IMR-90 (cell line): ENCODE measurements at places on chromosomes 16 and 17.
A peak's percentile ranks its signal among the peaks of the same experiment; 100 is the strongest.

- peak; percentile 12 for DNase-seq
Measured at GRCh38 chr16:67284699-67285646, 5.6 kb downstream of the PLEKHG4 start.

DNA sequence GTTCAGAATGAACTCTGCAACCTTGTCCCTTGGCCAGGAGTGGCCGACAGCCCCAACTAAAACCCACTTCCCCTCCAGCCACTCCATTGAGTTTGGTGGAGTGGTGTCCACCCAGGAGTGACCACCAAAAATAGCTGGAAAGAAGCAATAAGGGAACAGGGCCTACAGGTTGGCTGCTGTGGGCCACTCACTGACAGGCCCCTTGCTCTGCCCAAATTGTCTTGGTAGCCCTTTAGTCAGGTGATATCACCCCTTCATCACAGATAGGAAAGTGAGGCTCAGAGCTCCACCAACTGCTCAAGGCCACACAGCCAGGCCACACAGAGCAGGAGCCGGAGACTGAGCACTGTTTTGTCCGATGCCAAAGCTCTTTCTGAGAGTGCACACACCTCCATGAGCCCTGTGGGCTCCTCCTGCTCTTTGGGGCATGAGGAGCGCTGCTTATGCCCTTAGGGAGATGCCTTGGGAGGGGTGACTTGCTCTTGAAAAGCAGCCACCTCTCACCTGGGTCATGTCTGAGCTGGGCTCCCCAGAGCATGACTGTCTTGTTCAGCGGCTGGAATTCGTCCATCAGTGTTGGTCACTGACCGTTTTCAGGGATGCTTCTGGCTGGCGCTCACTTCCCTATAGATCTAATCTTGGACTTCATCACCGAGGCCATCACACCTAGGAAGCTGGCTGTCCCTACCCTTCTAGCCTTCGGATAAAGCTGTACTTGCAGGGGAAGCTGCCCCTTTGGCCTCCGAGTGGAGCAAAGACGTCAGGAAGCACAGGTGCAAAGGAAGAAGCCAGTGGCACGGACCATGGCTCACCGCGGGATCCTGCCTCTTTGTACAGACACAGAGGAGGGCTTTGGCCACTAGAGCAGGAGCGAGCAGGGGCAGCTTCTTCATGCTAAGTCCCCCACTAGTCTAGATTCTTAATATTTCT is 186.0 kb upstream of the ZNF469 start:
- no peak for DNase-seq

GRCh38 chr16:78877114-78877655 is 723.4 kb downstream of the MAF start:
- no peak for DNase-seq

DNA sequence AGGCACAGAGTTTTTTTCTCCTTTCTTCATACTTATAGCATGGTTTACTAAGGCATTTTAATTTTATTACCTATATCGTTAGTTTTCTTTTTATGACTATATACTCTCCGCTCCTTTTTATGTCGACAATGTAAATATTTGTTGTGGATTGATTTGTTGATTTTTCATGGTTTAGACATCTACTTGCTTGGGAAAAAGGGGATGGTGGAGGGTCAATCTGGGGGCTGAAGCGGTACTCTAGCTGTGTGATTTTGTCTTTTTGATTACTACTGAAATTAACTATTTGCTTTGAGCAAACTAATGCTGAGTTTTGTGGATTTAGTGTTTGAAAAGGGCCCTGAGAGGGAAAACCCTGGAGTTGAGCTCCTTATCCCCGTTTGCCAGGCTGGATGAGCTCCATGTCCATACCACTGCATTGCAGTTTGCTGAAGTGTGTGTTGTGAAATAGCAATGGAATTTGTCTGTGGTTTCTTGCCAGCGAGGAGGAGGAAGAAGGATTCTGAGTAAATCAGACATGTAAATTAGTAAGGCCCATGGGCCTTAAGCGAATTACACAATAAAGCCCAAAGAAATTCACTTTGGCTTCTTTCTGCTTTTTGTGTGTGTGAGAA is 72.0 kb downstream of the FTO start:
- DNase-seq = peak; percentile 91

DNA sequence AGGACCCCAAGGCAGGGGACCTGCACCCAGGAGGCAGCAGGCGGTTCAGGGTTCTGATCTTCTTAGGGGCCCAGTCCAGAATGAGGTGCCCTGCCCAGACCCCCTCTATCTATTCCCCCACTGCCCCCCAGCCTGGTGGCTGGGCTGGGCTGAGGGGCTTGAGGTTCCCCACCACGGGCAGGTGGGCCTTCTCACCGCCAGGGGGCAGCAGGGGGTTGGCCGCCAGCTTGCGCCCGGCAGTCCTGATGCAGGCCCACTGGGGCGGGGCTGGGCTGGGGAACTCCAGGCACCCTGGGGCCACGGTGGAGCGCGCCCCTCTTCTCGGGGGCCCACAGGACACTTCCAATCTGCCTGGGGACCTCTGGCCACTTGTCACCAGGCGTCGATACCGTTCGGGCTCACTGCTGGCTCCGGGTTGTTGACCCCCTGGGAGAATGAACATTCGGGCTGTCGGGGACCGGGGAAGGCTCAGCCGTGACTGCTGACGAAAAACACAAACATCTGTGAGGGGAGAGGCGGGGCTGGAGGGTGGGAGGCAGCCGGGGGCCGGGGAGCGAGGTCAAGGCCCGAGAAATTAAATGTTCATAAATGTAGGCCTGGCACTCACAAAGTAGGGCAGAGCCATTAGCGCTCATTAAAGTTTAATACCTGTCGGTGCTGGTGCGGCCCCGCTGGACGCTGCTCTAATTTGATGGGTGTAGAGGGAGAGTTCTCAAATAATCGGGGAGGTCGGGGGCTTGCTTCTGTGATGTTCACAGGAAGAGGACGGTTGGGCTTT is 219.3 kb upstream of the GSE1 start:
- DNase-seq = peak; percentile 40

GRCh38 chr17:48526608-48527546 is 3.9 kb downstream of the HOXB1 start:
- DNase-seq = no peak

DNA sequence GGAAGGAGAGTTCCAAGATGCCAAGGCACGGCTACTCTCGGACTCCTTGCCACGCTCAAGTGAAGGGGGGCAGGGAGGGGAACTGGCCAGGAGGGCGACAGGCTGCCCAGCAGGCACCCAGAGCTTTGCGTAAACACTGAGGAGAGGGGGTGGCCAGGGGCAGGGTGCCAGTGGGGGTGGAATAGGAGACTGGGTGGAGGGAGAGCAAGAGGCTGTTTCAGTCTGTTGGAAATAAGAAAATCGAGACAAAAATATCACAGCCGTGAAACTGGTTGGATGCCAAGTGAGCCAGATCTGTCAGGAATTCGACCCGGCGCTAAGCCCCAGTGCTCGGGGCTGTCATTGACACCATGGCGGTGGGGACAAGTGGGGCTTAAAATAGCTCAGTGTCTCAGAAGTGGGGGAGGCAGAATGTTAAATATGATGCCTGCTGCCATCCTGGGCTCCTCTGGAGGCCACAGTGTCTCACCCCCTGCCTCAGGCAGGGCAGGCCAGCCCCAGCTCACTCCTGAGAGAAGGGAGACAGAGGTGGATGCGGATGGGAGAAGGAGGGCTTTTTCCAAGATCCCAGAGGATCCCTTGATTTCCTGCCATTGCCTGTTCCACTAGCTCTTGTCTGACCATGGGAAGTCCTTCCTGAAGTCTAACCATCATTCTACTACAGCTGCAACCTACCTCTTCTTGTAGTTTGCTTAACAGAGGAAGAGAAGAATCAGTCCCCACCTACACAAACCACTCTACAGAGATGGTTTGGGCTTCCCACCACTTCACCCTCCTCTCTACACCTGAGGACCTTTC is 9.5 kb downstream of the PNMT start:
- no peak for DNase-seq

DNA sequence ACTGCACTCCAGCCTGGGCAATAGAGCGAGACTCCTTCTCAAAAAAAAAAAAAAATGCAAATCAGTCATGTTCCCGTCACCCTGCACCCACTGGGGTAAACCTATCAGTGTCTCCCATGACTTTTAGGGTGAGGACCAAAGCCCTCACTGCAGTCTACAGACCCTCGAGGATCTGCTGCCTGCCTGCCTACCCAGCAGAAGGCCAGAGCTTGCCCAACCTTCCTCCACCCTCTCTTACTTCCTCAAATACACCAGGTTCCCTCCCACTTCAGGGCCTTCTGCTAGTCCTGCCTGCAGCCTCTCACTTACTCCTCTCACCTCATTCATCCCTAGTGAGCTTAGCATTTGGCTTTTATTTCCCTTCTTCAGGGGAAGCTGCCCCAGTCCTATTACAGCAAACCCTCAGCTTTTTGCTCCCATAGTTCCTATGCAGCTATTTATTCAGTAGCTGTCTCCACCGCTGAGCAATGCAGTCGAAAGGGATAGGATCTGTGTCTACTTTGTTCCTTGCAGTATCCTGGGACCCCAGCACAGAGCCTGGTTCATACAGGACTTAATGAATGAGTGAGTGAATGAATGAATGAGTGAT is 17.8 kb upstream of the TOB1 start:
- no peak for DNase-seq

- no peak for DNase-seq
Measured at GRCh38 chr16:86431540-86431939, 78.8 kb upstream of the FOXF1 start.

GRCh38 chr17:63138713-63139112 is 172.7 kb downstream of the TANC2 start:
- DNase-seq = peak; percentile 57

- DNase-seq = no peak
Measured at GRCh38 chr16:3674513-3675295, 20.2 kb downstream of the DNASE1 start.

GRCh38 chr16:4298761-4299522 is 16.9 kb upstream of the GLIS2 start:
- peak; percentile 94 for DNase-seq

GRCh38 chr16:87966064-87966645 is 14.9 kb downstream of the BANP start:
- DNase-seq = peak; percentile 49
